ENCODE measurements at places on chromosomes 4 and X. TPM values are rescaled to one million over a fixed set of nuclear protein-coding genes. Genes with fewer than 3 reads are reported as not detected.

Gene IQCM
- total RNA-seq: not detected

Gene MAEA
- 46.9 TPM for total RNA-seq

Gene AMER1
- total RNA-seq: 3.2 TPM

Gene AMBN
- not detected for total RNA-seq

Gene LGI2
- not detected for total RNA-seq

Gene MAP9
- total RNA-seq: 19.5 TPM

All from T-helper 17 cell (primary cell).